ENCODE measurements at places on chromosomes 5 and 9.

- DNase-seq = peak; percentile 5
These were observed at the start of gene PTGR1 for GRCh38 chr9:111599092-111599954. TSS of gene PTGR1 (minus strand) at chr9:111599647. CDS start at chr9:111597422, 2,225 bp downstream.

DNA sequence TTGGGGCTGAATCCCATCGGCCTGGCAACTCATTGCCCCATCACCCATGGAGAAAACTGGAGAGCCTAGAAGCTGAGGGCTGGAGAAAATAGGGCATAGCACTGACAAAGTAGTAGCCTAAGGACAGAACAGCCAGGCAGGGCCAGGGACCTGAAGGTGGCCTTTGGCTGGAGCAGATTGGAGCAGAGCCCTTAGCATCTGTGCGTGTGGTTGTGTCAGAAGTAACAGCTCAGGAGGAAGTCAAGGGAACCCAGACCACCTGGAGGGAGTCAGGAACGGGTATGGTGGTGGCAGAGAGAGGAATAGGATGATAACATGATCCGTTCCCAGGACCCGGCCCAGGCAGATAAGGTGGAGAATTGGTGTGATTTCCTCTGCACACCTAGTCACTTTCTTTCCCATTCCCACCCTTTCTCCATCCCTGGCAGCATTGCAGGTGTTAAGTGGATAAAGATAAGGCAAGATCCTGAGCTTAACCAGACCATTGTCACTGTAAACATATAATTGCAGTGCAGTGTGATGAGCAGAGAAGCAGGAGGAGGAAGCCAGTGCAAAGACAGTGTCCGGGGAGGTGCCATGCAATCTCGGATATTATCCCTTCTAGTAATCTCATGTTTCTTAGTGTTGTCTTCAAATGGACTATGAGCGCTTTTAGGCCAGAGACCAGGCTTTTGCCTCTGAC lies 67.0 kb downstream of the NDFIP1 start:
- no peak for DNase-seq

DNA sequence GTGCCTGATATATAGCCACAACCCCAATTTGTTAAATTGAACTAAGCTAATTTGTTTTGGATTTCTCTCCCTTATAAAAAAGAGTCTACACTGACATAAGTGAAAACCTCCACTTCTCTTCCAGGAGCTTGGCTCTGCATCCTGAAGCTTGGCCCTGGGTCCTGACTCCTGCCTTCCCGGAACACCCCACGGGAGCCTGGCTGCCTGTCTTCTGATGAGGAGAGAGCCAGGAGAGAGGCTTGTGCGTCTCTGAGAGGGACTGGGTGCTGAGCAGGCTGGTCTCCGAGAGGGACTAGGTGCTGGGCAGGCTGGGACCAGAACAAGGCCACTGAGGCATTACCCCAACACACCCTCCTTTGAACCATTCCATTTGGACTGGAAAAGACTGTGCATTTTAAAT lies 6.5 kb upstream of the PTGES start:
- DNase-seq = no peak

DNA sequence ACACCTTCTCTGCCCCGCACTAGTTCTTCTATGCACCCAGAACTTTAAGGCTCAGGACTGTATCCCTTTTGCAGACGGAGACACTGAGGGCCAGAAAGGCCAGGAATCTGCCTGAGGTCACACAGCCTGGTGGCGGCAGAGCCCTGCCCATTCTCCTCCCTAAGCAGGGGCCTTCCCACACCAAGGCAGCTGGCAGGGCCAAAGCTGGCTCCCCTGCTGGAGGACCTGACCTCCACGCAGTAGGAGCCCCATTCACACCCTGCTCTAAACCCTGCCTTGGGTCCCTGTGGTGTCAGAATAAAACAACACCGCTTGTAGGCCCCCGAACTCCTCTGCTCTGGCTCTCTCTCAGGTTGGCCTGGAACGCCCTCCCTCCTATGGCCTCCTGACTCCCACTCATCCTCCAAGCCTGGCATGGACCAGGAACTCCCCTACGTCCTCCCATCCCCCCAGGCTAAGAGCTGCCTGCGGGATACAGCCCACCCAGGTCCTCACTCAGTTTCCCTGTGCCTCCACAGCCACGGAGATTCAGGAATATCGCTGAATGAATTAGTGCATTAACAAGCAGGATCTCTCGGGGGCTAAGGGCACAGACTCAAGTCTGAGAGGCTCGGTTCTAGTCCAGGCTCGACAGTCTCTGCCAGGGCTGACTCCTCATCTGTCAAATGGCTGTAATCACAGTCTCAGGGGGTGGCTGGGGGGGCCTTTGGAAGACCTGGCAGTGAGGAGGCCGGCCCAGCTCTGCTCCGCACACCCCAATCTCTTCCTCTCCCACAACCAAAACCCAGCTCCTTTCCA lies 2.8 kb downstream of the ST6GALNAC6 start:
- DNase-seq = no peak

GRCh38 chr5:66634601-66635000 lies 38.4 kb downstream of the MAST4 start:
- DNase-seq = no peak

GRCh38 chr9:134165357-134166315 lies 1.3 kb upstream of the RNU6ATAC start:
- DNase-seq = no peak

- no peak for DNase-seq
These were observed 176.3 kb downstream of the KIAA0825 start for GRCh38 chr5:94442076-94442475.

DNA sequence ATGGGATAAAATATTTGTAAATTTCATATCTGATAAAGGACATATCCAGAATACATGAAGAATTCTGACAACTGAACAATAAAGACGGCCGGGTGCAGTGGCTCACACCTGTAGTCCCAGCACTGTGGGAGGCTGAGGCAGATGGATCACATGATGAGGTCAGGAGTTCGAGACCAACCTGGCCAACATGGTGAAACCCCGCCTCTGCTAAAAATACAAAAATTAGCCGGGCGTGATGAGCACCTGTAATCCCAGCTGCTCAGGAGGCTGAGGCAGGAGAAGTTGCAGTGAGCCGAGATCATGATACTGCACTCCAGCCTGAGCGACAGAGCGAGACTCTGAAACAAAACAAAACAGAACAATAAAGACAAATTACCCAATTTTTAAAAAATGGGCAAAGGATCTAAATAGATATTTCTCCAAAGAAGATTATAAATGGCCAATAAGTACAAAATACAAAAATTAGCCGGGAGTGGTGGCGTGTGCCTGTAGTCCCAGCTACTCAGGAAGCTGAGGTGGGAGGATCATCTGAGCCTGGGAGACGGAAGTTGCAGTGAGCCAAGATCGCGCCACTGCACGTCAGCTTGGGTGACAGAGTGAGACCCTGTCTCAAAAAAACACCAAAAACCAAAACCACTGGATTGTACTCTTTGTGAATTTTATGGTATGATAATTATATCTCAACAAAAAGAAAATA lies 9.6 kb upstream of the NSD1 start:
- DNase-seq = no peak

- DNase-seq = no peak
These were observed 9.8 kb downstream of the BRD3 start for GRCh38 chr9:134057751-134058701.

GRCh38 chr5:3126639-3127038 lies 375.2 kb upstream of the IRX2 start:
- DNase-seq = no peak

Measured in activated naive CD4-positive, alpha-beta T cell (primary cell).